ENCODE measurements at places on chromosomes 3 and 15. TPM values are rescaled to one million over a fixed set of nuclear protein-coding genes. Genes with fewer than 3 reads are reported as not detected.

DNA sequence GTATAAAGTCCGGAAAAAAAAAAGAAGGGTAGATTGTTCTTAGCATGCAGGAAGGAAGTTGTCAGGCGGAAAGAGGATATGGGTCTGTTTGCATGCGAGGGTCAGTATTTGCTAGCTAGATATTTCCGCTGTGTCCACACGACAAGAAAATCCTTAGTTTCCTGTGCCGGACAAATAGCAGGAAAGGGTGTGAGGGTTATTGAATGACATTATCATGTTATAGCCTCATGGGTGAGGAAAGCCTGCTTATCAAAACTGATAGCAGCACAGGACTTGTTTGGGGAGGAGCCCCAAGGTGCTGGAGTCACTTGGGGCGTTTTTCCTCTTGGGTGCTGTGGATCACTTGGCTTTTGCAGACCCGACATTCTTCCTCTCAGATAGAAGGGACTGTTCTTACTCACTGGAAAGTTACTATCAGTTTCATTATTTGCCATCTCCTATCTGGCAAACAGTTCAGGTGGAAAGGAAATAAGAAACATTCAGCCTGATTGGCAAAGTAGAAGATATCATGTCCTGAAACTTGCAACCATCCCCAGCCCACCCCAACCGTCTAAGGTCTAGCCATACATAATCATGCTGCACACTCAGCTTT, 127.2 kb upstream of the DPH6 start:
- H3K4me3 ChIP-seq: no peak overlapping the region
- H3K4me1 ChIP-seq: peaks cover 3% of the 10 kb centered on the region
- H3K36me3 ChIP-seq: no peaks in the 10 kb centered on the region

DNA sequence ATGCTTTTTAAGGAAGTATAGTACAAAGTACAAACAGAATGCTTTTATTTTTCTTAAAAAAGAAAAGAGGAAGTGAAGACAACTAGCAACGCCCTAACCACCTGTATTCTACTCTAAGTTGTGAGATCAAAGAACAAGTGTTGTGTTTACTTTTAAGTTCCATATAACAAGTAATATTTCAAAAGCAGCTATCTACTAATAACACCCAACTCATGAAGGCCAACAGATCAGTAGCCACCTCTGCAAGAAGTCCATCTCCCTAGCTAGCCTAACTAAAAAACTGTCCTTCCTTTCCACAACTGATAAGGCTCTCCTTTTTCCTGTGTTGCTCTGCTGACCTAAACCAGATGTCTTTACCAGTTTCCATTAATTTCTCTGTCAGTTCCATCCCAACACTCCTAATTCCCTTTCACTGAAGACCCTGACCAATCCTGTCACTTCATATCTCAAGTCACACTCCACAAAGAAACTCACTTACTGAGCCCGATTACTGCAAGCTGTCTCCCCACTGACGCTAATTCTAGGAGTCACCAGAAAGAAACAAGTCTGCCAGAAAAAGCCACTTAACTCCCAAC, 26.9 kb downstream of the PHC3 start:
- H3K27me3 ChIP-seq: no peaks in the 10 kb centered on the region
- no peak for DNase-seq
- H3K4me3 ChIP-seq: no peak overlapping the region
- peaks cover 10% of the 10 kb centered on the region for H3K36me3 ChIP-seq
- no peak overlapping the region for H3K27ac ChIP-seq

- peaks cover 15% of the 10 kb centered on the region for H3K36me3 ChIP-seq
- H3K4me3 ChIP-seq: no peak overlapping the region
- no peak overlapping the region for H3K27ac ChIP-seq
These were observed 564.7 kb downstream of the FOXP1 start for GRCh38 chr3:71018799-71019198.

The CCDC39 gene
- 0.79 TPM for total RNA-seq

The CCDC54 gene
- not detected for total RNA-seq

DNA sequence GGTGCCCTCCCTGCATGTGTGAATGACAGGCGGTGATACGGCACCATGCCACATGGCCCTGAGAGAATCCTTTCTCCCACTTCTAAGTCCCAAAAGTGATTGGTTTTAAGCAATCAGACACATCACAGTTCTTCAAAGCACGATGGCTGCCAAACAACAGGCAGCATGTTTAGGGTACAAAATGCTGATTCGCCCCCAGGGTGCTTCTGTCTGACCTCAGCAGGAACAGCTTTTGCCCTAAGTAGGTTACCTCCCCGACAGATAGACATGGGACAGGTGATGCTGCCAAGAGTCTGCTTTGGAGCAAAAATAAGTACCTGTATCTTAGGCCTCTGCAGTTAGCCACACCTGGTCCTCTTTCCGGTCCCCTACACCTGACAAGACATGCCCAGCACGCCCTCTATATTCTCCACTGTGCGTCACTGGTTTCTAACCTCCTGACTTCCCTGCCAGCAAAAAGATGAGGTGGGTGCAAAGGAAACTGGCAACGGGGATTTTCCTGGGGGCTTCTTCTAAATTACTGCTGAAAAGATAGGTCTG, 549.8 kb downstream of the FOXP1 start:
- H3K27ac ChIP-seq: no peak overlapping the region
- H3K36me3 ChIP-seq: peaks cover 8% of the 10 kb centered on the region
- H3K4me1 ChIP-seq: no peaks in the 10 kb centered on the region
- no peak for DNase-seq

The AHSG gene
- total RNA-seq: not detected

The STRIT1 gene
- total RNA-seq: not detected

GRCh38 chr3:182983876-182984275, 3.5 kb upstream of the DCUN1D1 start:
- no peak overlapping the region for H3K4me3 ChIP-seq
- peaks cover 4% of the 10 kb centered on the region for H3K4me1 ChIP-seq
- no peak overlapping the region for H3K27ac ChIP-seq
- no peak for DNase-seq
- H3K27me3 ChIP-seq: no peaks in the 10 kb centered on the region

DNA sequence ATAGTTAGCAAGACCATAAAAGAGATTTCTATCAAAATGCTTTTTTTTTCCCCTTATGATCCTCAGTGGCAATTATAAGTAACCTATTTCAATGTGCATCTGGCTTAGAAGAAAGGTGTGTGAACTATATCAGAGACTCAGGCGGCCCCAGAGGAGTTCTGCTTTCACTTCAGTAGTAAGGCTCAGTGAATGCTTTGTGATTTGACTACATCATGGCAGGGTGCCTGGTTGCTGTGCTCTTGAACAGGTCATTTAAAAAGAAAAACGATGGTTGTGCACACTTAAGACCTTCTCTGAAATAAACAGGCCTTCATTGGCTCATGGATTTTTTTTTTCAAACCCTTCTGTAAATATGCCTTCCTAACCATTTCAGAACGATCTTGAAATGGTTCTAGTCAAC, 400.4 kb upstream of the RARB start:
- H3K27ac ChIP-seq: no peak overlapping the region
- DNase-seq: no peak
- H3K4me3 ChIP-seq: no peak overlapping the region
- H3K27me3 ChIP-seq: no peaks in the 10 kb centered on the region
- no peaks in the 10 kb centered on the region for H3K36me3 ChIP-seq
- no peaks in the 10 kb centered on the region for H3K4me1 ChIP-seq

Data from H9 (cell line).